ENCODE measurements at places on chromosomes 5 and 9. TPM values are rescaled to one million over a fixed set of nuclear protein-coding genes. Genes with fewer than 3 reads are reported as not detected.

GRCh38 chr5:39399135-39400036, 25.4 kb downstream of the DAB2 start:
- no peak for DNase-seq

Gene IFNA21
- total RNA-seq: not detected

DNA sequence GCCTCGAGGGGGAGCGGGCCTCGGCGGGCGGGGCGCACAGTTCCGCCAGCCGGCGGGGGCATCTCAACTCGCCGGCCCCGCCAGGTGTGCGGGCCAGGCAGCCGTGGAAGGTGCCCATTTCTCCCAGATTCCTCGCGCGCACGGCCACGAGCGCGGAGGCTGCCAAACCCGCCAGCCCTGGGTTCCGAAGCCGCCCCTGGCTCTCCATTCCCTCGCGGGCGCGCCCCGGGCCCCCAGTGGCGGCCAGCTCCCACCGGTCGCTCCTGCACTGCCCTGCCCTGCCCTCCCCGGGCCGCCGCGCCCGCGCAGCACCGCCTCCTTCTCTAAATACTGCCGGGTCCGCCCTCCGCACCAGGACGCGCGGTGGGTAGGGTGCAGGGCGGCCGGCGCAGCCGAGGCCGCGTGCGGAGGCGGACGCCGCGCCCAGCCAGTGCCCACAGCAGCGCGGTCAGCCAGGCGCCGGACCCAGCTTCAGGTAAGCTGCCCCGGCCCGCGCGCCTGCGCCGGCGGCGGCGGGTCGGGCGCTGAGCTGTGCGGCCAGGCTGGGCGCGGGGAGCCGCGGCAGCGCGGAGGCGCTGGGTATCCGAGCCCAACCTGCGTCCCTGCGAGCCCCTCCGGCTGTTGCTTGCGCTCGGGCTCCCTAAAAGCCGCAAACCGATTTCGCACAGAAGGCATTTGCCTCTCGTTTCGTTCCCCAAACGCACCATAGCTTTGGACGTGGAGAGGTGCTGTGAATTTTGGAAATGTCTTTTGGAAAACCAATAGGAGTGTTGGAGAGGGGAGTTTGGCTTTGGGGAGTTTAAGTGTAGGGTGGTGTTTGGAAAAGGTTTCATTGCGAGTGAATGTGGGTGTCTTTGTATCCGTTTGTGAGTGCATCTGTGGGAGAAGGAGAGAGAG, at the start of gene TMEM171:
Gene TMEM171, plus strand, starts transcription at position 354 of the 897 bp plus-strand sequence. CDS start 2,799 bp downstream, outside the sequence.
- DNase-seq: no peak

GRCh38 chr9:130988905-130989304, 20.1 kb upstream of the LAMC3 start:
- no peak for DNase-seq
